ENCODE measurements at places on chromosomes 12 and 14.

GRCh38 chr12:80404629-80405028 is 39.4 kb upstream of the PTPRQ start:
- DNase-seq = no peak

- DNase-seq = no peak
These were observed 6.9 kb upstream of the AQP2 start for GRCh38 chr12:49943625-49943960.

DNA sequence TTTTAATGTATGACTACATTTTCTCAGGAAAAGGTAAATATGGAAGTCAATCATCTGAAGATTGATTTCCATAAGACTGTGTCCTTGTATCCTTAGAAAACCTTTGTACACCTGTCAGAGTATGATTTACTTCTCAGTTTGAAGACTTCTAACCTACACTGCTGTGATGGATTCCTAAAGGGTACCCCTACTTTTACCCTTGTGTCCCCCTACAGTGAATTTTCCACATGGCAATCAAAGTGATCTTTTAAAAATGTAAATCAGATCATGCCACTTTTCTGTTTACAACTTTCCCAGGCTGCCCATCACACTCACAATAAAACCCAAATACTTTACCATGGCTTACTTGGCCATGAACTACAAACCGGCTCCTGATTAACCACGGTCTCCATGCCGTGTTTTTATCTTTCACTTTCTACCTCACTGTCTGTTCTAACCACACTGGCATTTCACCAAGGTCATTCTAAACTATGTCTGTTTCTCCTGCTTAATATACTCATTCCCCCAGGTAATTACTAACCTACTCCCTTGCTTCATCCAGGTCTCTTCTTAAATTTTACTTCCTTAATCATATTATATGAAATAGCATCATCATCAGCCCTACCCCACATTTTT is 8.1 kb downstream of the DNAI7 start:
- peak; percentile 27 for DNase-seq

DNA sequence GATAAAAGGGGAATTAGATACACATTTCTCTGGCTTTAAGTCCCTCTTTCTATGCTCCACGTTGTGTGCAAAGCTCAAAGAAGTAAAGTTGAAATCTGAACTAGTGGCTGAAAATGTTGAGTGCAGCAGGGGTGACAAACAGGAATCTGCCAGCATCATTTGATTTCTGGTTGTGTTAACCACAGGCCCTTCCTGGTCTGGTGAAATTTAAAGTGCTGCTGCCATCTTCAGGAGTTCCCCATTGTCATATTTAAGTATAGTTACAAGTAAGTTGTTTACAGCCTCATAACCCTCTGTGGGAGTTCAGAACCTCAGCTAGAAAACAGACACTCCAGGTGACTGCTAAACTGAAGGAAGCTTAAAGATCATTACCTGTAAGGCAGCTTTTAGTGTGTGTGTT is 90.9 kb upstream of the CCDC196 start:
- peak; percentile 10 for DNase-seq

- DNase-seq = no peak
These were observed 91.1 kb downstream of the IRF2BPL start for GRCh38 chr14:76937181-76938091.

DNA sequence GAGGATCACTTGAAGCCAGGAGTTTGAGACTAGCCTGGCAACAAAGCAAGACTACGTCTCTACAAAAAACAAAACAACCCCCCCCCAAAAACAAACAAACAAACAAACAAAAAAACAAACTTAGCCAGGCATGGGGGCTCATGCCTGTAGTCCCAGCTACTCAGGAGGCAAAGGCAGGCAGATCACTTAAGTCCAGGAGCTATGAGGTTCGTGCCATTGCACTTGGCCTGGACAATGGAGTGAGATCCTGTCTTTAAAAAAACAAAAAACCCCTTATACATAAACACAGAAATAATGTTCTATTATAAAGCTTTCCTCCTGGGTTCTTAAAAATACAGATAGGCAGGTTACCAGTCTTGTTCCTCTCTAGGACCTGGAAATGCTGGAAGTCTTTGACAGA is 1.6 kb downstream of the GTSF1 start:
- no peak for DNase-seq

DNA sequence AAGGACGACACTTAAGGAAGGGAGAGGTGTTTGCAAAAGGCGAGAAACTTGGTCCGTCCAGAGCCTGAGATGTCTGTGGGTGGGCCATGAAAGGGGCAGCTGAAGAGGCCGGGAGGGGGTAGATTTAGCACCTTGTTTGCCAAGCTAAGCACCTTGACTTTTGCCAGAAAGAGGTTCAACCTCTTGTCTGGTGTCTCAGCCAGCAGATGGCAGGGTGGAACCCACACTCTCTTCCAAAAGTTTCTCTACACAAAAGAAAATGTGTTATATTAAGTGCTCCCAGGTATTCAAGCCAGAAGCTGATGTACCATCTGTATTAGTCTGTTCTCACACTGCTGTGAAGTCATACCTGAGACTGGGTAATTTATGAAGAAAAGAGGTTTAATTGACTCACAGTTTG is 69.9 kb downstream of the SUDS3 start:
- no peak for DNase-seq

DNA sequence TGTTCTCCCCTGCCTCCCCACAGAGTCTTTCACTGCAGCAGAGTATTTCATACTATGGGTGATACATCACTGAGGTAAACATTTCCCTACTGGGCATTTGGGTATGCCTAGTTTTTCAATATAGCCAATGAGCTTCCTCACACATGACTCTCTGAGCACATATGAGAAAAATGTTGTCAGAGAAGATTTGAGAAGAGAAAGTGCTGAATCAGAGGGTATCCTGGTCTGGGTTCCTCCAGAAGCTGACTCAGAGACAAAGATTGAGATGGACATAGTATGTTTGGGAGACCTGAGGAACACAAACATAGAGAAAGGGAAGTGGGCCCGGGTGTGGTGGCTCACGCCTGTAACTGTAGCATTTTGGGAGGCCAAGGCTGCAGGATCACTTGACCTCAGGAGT is 12.6 kb downstream of the SLC8B1 start:
- DNase-seq = no peak

GRCh38 chr12:13937735-13938134 is 43.7 kb downstream of the GRIN2B start:
- no peak for DNase-seq

DNA sequence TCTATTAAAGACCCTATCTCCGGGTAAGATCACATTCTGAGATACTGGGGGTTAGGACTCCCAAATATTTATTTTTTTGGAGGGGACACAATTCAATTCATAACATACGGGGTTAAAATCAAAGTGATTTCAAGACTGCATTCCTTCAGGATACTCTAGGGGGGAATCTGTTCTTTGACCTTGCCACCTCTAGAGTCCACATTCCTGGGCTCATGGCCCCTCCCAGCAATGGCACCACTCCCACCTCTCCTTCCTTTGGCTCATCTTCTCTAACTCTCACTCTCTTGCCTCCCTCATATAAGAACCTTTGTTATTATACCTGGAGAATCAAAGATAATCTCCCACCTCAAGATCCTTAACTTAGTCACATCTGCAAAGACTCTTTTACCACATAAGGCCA is 79.5 kb downstream of the CAND1 start:
- no peak for DNase-seq

DNA sequence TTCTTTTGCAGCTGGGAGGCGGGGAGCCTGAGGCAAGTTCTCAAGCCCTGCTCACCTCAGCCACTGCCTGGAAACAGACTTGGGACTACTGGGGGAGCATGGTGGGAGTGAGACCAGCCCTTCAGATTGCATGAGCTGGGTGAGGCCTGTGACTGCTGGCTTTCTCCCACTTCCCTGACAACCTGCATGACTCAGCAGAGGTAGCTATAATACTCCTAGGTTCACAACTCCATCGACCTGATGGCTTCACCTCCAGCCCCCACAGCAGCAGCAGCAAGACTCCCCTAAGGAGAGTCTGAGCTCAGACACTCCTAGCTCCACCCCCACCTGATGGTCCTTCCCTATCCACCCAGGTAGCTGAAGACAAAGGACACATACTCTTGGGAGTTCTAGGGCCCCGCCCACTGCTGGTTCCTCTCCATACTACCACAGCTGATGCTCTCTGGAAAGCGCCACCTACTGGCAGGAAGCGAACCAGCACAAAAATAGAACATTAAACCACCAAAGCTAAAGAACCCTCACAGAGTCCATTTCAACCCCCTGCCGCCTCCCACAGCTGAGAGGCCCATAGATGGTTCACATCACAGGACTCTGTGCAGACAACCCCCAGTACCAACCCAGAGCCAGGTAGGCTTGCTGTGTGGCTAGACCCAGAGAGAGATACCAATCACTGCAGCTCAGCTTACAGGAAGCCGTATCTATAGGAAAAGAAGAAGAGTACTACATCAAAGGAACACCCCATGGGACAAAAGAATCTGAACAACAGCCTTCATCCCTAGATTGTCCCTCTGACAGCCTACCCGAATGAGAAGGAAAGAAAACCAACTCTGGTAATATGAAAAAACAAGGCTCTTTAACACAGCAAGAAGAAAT is 68.7 kb downstream of the RPAP3 start:
- DNase-seq = no peak

GRCh38 chr12:31323391-31324115 is 2.4 kb downstream of the SINHCAF start:
- peak; percentile 38 for DNase-seq

DNA sequence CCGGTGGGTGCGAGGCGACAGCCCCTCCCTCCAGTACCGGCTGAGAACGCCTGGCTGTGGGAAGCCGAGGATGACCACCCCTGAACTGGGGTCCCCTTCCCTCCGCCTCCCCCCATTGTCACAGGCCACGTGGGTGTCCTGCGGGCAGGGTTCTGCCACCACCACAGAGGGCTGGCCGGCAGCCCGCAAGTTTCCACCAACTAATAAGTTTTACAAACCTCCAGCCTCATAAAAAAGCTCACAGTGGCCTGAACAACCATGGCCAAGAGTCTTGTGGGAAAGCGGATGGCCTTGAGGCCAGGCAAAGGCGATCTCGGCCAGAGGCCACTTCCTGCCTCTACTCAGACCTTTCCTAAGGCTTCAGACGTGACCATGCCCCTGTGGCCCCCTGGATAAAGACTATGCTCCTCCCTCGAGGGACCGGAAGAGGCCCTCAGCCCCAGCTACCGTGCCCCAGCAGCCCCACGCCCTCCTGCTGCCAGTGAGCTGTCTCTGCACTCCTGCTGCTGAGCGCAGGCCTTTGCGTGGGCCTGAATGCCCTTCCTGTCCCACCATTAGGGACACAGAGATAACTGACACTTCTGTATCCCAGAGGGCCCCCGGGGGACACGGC is 46.1 kb upstream of the DLK1 start:
- no peak for DNase-seq

DNA sequence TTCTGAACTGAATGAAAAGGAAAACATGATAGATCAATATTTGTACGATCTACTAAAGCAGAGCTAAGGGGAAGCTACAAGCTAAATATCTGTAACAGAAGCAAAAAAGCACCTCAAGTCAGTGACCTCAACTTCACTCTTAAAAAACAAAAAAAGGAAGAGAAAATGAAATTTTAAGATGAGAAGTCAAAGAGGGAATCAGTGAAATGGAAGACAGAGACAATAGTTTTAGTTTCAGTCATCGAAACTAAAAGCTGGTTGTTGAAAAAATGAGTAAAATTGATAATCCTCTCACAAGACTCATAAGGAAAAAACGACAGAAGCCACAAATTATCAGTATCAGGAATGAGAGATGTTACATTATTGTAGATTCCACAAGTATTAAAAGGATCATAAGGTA is 11.9 kb upstream of the SLC2A13 start:
- DNase-seq = no peak

GRCh38 chr12:79547735-79548609 is 142.8 kb downstream of the PAWR start:
- DNase-seq = no peak

- DNase-seq = no peak
These were observed 2.9 kb upstream of the RNU6-8 start for GRCh38 chr14:32205984-32206383.

DNA sequence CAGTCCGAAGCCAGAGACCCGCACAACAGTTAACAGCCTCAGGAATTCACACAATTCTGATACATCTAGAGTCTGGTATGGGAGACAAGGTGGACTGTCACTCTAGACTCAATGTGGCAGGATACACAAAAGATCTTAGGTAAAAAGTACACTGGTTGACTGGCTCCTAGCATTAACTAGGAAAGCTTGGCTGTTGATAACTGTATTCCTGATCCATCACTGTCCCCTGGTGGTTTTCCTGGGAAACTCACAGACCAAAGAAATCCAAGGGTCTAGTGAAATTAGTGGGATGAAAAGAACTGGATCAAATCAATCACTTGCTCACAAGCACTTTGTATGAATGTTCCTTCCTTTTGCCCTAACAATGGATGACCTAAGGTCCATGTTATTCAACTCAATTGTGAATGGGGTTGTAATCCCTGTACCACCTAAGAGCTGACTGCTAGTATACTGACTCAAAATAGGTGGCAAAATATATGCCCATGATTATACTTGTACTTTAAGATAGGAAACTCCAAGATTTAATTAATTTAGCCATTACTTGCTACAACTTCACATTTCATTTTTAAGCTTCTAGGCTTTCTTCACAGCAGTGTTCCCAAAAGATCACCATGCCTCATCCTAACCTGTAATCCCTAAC is 14.0 kb downstream of the NPC2 start:
- no peak for DNase-seq

DNA sequence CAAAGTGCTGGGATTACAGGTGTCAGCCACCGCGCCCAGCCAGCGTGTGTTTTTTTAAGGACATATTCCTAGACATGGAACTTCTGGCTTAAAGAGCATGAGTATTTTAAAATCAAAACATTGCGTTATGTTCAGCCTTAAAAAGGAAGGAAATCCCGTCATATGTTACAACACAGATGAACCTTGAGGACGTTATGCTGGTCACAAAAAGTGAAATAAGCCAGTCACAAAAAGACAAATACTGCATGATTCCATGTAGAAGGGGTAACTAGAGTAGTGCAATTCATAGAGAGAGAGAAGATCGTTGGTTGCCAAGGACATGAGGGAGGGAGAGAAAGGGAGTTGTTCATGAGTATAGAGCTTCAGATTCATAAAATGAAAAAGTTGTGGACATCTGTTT is 53.9 kb downstream of the ACACB start:
- DNase-seq = no peak

- DNase-seq = no peak
These were observed 152.7 kb downstream of the DPF3 start for GRCh38 chr14:72740966-72741825.

DNA sequence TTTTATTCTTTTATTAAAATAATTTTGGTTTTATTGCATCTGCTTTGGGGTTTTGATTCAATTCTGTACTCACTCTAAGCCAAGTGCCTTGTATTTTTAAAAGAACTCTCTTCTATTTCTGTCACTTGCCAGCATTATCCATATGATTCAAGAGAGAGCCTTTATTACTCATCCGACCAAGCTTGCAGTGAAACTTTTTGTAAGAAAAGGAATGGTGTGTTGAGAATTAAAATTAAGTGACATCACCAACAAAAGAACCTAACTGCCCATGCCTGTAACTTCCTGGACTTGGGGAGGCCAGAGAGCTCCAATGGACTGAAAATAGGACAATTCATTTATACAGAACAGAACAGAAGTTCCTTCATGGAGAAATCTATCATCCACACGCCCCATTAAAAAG is 52.1 kb downstream of the GALNT4 start:
- DNase-seq = no peak

All from CD4-positive, alpha-beta T cell treated with Interleukin-6 at 100 ng/mL for 8 hours (primary cell).